CMK (cell line): ENCODE measurements at places on chromosomes 16 and 17.

DNA sequence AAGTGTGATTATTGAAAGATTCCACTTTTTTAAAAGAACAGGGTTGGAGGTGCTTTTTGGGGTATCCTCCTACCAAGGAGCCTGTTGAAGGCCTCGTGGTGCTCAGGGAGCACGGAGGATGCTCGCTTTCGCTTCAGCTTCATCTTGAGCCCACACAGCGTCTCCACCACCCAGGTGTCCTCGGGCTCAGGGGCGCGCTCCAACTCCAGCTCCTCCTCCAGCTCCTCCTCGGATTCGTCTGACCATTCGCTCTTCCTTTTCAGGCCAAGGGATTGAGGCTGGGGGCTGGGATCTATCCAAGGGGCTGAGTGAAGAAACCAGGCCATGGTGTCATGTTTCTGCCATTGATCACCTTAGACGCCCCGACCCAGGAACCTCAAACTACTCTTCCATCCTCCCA lies 1.2 kb downstream of the SPDYE4 start:
- no peak for DNase-seq

DNA sequence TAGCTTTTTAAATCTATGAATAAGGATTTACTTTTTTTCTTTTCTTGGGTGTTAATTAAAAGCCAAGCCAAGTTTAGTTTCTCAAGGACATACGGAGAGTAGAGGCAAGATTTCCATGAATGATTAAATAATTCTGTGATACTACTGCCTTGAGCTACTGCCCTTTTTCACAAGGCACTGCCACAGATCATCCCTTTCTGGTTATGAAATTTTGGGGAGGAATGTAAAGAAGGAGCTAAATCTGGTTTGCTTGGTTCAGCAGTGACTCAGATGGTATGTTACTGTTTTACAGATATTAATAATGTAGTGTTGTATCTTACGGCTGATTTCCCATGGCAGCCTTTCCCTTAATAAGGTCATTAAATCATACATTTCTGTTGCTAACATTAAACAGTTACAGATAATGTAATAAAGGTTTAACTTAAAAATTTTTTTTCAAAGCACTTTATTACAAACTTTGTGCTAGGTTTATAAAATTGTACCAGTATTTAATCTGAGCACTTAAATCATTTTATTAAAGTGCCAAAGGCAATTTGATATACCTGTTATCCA lies 2.6 kb downstream of the WSB1 start:
- no peak for DNase-seq

- no peak for DNase-seq
Observed at GRCh38 chr16:67514382-67514828, 14.2 kb upstream of the RIPOR1 start.

DNA sequence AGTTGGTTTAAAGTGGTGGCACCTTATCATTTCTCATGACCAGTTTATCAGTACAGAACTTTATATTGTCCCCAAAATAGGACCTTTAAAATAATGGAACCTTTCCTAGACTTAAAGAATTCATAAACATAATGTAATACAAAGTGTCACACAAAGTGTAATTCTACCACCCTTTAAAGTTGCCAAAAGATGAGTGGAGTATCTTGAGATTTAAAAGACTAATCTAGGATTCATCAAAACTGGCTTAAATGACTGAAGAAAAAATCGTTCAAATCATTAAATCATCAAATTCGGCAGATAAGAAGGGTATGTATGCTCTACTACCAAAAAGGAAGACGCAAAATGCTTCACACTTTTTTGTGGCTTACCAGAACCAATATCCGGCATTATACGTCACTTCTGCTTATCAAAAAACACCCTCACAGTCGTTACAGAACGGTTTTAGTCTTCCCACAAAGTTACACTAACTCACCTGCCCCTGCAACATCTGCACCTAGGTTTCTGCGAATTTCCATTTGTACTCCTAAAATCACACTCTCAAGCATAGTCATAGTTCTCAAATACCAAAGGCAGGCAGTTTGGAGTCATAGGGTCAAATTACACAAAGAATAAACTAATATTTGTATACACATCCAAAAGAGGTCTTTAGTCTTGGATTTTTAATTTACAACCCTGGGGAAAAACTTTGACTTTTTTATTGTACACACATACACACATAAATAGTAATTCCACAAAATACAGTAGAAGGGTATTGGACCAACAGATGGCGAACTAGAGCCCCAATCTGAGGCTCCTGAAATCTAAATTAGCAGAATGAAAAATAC lies 1.4 kb upstream of the KANSL1 start:
- DNase-seq = no peak

- no peak for DNase-seq
Observed at GRCh38 chr17:19805006-19805405, 56.9 kb upstream of the ALDH3A1 start.
